ENCODE measurements at places on chromosomes 6 and 20.

DNA sequence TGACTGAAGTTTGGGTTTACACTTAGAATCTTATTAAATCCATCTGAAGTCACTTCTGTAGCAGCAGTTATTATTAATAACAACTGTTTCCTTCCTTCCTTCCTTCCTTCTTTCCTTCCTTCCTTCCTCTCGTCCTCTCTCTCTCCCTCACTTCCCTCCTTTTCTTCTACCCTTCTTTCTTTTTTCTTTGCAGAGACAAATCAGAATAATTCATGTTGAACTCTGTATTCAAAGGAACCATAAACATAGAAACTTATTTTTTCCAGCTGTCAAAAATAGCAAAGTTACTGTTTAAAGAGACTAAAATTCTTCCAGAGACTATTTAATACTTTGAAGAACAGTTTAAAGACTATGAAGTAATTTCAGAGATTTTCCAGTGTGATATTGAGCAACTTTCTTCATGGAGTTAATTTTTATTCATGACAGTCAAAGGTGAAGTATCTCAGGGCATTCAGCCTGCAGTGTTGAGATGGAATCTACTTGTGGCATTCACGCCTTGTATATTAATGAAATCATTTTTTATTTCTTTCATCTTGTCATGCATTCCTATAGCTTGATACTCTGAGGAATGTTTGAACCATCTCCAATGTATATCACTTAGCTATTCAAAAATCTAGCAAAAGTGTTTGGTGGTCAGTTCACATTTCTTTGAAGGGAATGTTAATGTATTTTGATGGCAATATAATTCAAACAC lies 109.7 kb downstream of the BCAS1 start:
- no peak for DNase-seq

- DNase-seq: no peak
Measured at GRCh38 chr6:146856296-146856695, 257.5 kb downstream of the ADGB start.

- DNase-seq: no peak
Measured at GRCh38 chr20:41361757-41362747, 4.6 kb downstream of the EMILIN3 start.

GRCh38 chr6:149138699-149139294 lies 178.7 kb upstream of the TAB2 start:
- no peak for DNase-seq

GRCh38 chr6:160131636-160132296 lies 10.2 kb downstream of the SLC22A1 start:
- no peak for DNase-seq

DNA sequence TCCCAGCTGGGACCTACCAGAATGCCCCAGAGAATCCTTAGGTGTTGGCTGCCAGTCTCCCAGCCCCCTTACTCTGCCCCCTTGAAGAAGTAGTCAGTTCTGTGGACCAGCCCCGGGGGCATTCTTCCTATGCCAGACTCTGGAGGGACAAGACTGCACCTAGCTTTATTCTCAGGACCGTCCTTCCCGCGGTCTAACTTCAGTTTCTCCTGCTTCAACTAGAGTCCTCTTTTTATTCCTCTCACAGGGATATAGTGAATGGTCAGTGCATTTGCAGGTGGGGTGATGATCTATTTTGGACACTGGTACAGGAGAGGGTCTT lies 35.9 kb upstream of the MDFI start:
- DNase-seq: no peak

GRCh38 chr20:19897891-19898290 lies 119.3 kb upstream of the NAA20 start:
- no peak for DNase-seq

- no peak for DNase-seq
Measured at GRCh38 chr20:23163562-23163961, 77.4 kb upstream of the CD93 start.

GRCh38 chr6:3797231-3798054 lies 45.9 kb upstream of the PXDC1 start:
- no peak for DNase-seq

DNA sequence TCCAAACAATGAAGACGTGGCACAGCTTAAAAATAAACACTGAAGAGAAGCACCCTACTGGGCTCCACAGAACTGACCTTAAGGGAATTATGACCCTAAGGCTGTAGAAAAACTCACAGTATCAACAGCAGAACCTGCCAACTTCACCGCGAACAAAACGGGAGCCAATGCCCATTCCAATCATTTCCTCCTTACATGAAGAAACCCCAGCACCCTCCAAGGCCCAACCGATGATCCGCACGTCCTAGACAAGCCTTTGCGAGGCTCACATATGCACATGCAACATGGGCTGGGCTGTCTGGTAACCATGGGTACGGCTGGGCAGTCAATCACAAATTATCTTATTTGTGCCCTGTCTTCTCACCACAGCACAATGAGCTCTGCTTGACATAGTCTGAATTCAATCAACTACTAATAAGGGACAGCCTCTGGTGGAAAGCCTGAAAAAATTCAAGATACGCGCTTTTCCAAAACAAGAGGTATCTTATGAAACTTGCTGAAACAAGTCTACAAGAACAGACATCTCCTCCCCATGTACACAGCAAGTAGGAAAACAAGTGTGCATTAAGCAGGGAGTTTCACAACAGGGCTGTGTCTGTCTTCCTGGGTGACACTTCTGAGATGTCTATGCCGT lies 1.7 kb downstream of the DIDO1 start:
- DNase-seq: no peak

DNA sequence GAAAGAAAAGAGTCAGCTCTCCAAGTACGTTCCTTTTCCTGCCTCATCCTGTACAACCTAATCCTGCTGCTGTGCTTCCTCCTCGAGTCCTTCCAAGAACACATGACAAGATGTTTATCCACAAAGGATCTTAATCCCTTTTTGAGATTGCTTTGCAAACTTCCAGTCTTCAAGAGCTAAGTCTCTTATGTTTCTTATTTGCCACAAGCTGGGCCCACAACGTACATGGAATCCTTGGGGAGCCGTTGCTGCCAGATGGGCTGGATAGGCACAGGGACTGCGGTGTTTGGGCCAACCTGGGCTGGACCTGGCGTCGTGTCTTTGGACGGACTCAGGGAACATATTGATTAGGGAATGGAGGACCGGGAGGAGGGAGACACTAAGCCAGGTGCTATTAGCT lies 79.7 kb upstream of the AFDN start:
- no peak for DNase-seq

- no peak for DNase-seq
Measured at GRCh38 chr20:51700809-51701285, 67.3 kb downstream of the ATP9A start.

GRCh38 chr6:157092736-157093135 lies 230.6 kb downstream of the TMEM242 start:
- DNase-seq: peak; percentile 15

DNA sequence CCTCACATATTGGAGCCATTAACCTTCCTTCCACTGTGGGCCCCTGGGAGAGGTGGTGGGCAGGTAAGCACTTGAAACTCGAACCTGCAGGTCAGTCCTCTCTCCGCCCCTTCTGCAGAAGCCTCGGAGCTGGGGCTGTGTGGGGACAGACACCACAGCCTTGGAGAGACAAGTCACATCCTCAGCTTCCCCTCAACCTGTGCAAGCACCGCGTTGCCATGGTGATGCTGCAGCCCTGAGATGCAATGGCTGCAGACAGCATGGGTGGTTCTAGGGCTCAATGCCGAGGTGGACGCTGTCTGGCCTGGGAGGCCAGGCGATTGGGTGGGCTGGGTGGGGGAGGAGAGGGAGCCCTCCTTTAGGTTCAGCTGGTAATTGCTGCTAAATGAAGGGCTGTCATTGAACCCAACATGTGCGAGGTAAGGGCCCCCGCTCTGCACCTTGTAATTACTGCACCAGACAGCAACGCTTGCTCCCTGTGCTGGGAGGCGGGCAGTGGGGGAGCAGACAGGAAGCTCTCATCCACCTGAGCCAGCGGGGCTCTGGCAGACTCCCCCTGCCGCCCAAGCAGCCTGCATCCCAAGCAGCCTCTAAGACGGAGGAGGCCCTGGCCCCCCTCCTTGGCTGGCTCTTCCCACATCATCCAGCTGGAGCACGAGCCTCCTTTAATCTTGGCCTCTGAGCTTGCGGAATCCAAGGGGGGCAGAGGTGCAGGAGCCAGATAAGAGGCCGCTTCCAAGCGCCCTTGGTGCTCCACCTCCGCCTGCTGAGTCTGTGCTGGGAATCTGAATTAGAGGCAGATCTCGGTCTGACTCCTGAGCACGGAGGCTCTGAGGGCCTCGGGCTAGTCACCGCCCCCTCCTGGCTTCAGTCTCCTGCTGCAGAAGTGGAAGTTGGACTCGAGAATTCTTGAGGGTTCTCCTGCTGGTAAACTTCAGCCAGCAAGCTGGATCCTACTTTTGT lies 39.8 kb upstream of the CDH22 start:
- no peak for DNase-seq

DNA sequence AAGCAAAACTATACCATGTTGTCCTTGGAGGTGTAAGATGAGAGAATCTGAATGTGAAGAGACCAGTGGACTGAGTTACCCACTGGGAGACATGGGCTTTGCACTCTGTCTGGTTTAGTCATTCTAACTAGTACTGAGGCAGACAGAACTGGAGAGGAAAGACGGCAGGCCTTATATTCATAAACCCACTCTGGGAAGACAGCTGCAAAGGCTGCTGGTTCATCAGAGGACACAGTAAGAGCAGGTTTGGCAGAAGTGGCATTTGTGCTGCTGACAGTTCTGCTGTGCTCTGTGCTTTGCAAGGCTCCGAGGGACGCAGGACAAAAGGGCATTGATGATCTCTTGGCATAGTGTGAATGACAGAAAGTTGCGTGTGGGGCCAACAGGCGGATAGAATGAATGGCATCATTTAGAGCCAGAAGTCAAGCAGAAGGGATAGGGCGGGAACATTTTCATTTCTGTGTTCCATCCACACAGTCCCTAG lies 142.3 kb upstream of the TENT5A start:
- no peak for DNase-seq

DNA sequence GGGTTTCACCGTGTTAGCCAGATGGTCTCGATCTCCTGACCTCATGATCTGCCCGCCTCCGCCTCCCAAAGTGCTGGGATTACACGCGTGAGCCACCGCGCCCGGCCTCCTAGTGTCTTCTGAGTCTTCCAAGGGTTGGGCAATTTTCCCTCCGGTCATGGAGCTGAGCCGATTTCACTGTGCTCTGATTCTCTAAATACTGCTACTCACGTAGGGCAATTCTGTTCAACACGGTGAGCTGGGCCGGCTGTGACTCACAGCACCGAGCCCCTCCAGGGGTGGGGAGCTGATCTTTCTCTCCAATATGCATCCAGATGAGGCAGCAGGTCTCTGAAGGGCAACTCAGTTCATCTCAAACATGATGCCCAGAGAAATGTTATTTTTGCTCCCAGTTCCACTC lies 71.6 kb upstream of the CD93 start:
- DNase-seq: no peak

GRCh38 chr20:63772781-63773518 lies 33.4 kb downstream of the SLC2A4RG start:
- DNase-seq: no peak

- no peak for DNase-seq
Measured at GRCh38 chr6:74249658-74250057, 553.7 kb downstream of the CD109 start.

DNA sequence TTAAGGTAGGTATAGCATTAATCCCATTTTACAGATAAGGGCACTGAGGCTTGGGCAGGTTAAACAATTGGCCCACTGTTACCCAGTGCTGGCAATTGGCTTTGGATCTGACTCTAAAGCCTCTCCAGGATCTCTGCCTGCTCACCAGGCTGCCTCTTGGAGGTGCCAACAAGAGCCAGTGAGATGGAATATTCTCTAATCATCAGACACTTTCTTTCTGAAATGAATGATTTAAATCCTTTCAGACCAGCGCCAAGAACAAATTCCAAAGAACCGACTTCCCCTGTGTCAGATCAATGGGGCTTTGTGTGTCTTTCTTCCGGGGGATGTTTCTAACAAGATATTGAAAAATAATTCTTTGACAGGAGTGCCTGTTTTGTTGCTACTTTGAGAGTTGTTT lies 23.6 kb downstream of the CYP39A1 start:
- DNase-seq: no peak

- DNase-seq: no peak
Measured at GRCh38 chr6:125853756-125854155, 63.0 kb downstream of the NCOA7 start.

DNA sequence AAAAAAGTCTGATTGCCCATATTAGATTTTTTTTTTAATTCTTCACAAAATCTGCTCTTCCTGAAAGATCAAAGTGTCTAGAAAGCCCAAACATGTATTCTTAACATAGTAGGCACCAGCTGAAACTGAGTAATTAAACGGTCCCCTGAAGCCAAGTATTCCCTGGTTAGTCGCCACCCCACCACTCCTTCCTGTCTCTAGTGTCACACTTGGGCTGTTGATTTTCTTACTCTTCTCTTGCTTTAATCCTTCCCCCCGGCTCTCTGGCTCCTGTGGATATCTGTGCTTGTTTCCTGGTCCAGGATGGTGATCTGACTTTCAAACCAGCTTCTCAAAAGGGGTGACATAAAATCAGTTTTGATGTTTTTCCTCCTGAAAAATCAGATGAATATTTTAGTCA lies 162.9 kb downstream of the QKI start:
- no peak for DNase-seq

GRCh38 chr20:48903705-48904104 lies 17.8 kb upstream of the ARFGEF2 start:
- no peak for DNase-seq

GRCh38 chr20:23374441-23374840 lies 12.5 kb downstream of the GZF1 start:
- no peak for DNase-seq

DNA sequence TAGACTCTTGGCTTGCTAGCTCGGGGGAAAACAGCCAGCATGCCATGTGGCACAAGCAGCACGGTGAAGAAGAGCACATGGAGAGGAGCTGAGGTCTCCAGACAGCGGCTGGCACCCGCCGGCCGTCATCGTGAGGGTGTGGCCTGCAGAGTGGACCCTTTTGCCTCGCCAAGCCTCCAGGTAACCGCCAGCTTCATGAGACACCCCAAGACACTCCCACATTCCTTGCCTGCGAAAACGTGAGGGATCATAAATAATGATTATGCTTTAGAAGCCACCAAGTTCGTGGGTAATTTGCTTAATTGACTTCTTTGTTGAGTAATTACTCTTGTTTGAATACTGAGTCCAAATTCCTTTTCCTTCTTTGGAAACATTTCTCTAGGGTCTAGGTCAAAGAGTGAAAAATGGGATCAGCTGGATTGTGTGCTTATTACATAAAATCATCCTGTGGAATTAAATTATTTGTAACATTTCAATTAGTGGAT lies 23.2 kb downstream of the FAM50B start:
- DNase-seq: no peak

DNA sequence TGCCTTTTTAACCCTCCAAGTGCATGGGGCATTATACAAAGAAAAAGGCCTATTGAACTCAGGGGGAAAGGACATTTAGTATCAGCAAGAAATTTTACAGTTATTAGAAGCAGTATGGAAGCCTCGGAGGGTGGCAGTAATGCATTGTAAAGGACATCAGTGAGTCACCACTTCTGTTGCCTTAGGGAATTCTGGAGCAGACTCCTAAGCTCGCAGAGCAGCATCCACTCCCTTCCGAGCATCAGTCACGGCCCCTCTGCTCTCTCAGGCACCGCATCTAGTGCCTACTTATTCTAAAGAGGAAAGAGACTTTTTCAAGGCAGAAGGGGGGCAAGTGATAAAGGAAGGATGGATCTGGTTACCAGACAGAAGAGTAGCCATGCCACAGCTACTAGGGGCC lies 296.5 kb downstream of the RNGTT start:
- no peak for DNase-seq

- no peak for DNase-seq
Measured at GRCh38 chr6:43334466-43335095, 26.0 kb upstream of the CRIP3 start.
